ENCODE measurements at places on chromosomes 6 and 20.

DNA sequence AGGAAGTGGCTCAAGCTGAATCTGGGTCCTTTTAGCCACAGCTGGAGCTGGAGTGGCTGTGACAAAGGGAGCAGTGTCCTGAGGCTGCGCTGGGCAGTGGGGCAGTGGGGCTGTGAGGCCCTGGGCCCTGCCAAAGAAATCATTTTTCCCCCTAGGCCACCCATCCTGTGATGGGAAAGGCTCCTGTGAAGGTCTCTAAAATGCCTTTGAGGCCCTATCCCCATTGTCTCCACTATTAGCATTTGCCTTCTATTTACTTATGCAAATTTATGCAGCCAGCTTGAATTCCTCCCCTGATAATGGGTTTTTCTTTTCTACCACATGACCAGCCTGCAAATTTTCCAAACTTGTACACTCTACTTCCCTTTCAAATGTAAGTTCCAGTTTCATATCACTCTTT lies 539.2 kb downstream of the MEI4 start:
- DNase-seq = no peak
- no peak overlapping the region for H3K27ac ChIP-seq
- no peaks in the 10 kb centered on the region for H3K4me1 ChIP-seq
- H3K27me3 ChIP-seq = no peaks in the 10 kb centered on the region
- no peaks in the 10 kb centered on the region for H3K36me3 ChIP-seq

GRCh38 chr20:50645253-50646068 lies 45.9 kb downstream of the RIPOR3 start:
- no peak for DNase-seq
- H3K4me1 ChIP-seq = no peaks in the 10 kb centered on the region
- H3K4me3 ChIP-seq = no peak overlapping the region
- H3K27ac ChIP-seq = no peak overlapping the region
- H3K27me3 ChIP-seq = no peaks in the 10 kb centered on the region

DNA sequence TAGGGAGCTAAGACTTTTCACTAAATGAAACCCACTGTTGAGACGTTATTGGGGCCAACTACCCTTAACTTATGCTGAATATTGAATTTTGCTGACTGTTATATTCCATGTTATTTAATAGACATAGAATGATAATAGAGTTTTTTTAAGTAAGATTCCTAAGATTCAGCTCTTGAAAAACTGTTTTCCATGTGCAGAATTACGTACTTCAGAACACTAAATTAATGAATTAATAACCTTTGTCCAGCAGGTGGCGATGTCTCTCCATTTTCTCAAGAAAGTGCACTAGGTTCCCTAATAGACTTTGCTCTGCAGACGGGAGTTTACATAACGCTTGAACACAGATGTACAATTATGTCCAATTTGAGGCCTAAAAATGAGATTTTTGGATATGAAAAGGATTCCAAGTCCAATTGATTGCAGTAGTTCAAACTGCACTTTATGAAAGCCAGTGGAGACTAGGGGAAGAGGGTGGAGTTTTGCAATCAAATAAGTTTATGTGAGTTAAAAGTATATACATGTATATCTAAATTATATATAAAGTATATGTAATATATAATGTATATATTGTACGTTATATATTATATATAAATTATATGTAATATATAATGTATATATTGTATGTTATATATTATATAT lies 282.1 kb downstream of the UST start:
- peaks cover 51% of the 10 kb centered on the region for H3K4me1 ChIP-seq
- peak overlapping the region; percentile 22 for H3K4me3 ChIP-seq
- H3K36me3 ChIP-seq = peaks cover 10% of the 10 kb centered on the region
- H3K27me3 ChIP-seq = no peaks in the 10 kb centered on the region

- no peak overlapping the region for H3K4me3 ChIP-seq
- H3K36me3 ChIP-seq = peaks cover 40% of the 10 kb centered on the region
- peaks cover 16% of the 10 kb centered on the region for H3K4me1 ChIP-seq
- H3K27me3 ChIP-seq = no peaks in the 10 kb centered on the region
- DNase-seq = no peak
Observed at GRCh38 chr6:142756215-142756630, 188.8 kb downstream of the HIVEP2 start.

Measured in T-helper 2 cell treated with Interferon-gamma antibody and Interleukin-4, amounts not matched to agents 5 μg/mL and 100 μg/mL, for 36 hours (primary cell).